MCF 10A (cell line): ENCODE measurements at places on chromosomes 7 and 10.

- no peak for DNase-seq
These were observed 292.9 kb downstream of the PAXIP1 start for GRCh38 chr7:154709840-154710520.

DNA sequence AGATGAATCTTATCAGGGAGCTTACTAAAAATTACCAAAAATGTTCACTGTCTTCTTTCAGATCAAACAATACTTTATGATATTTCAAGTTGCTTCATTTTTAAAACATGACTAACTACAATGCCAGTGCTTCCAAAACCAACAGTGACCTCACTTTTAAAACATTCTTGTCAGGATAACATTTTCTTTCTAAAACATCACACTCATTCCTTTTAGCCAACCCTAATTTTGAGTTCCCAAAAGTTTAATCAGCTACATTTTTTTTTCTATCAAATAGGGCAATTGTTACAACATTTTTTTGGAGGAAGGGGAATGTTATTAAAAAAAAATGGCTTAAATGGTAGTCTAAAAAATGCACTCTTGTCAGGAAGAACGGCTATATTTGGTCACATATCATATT is 37.3 kb downstream of the RTKN2 start:
- peak; percentile 59 for DNase-seq

DNA sequence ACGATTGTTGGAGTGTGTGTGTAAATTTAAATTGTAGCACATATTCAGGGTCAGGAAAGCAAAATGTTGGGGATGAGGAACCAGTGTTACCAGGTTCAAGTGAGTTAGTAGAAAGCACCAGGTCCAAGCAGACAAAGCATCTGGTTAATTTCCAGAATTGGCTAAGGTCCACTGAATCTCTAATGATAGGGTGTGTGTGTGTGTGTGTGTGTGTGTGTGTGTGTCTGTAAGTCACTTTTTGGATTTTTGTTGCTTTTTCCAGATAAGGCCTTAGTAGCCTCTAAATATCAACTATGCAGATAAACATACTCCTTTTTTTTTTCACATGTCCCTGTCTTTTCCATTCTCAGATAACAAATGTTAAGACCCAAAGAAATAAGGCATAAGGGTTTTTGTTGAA is 36.6 kb upstream of the FMC1 start:
- no peak for DNase-seq

DNA sequence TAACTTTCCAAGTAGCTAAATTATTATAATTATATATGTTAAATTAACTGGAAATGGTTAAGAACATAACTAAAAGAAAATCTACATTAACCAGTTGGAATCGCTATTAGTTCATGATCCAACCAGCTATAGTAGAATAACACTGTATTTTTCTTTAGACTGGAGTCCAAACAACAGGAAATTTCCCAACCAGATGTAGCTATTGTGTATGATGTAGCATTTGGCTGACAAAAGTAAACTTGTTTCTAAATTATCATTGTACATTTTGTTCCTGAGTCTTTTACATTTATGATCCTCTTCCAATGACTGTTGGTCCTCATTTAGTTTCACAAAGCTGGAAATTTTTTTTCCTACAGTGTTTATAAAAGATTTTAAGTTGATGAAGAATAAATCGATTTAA is 62.1 kb downstream of the PAPSS2 start:
- DNase-seq, result no peak

- peak; percentile 51 for DNase-seq
These were observed 682 bp upstream of the RGS10 start for GRCh38 chr10:119542988-119543813.

- DNase-seq, result peak; percentile 97
These were observed 465 bp upstream of the TRIM24 start for GRCh38 chr7:138459413-138460175.

GRCh38 chr7:38274927-38275620 is 1.6 kb upstream of the TARP start:
- DNase-seq, result no peak

DNA sequence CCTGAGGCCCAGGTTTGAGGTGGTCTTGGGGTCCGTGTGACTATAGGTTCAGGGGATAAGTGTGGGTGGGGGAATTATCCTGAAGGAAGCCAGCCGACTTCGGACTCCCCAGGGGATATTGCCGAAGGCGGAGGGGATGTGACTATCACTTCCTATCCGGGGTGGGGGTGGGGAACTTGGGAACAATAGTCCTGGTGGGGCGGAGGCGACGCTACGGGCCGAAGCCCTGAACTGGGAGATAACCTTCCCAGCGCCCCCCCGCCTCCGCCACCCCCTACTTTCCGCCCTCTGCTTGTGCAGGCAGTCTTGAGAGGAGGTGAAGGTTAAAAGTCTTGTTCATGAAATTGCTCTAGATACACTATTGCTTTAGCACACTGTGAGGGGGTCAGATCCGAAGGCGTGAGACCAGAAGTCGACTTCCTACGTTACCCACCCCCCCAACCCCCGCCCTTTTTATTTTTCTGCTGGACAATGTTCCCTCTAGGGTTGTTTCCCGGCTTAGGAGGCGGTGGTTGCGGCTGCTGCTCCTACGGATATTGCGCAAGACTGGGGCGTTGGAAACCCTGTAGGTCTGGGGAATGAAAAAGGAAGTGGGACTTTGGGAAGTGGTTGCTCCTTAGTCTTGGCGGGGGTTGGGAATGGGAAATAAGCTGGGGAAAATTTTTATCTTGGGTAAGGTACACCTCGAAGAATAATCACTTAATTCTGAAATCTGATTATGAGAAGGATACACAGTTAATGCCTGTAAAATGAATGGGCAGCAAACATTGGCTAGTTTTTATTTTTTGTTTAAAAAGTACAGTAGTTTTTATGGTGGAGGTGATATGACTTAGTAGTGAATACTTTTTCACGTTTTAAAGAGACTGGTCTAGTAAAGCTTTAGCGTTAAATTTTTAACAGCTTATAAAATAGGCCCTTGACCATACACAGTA is 1.5 kb downstream of the PTPN12 start:
- peak; percentile 98 for DNase-seq

- DNase-seq, result no peak
These were observed 45.6 kb downstream of the LBX1 start for GRCh38 chr10:101183458-101184183.

DNA sequence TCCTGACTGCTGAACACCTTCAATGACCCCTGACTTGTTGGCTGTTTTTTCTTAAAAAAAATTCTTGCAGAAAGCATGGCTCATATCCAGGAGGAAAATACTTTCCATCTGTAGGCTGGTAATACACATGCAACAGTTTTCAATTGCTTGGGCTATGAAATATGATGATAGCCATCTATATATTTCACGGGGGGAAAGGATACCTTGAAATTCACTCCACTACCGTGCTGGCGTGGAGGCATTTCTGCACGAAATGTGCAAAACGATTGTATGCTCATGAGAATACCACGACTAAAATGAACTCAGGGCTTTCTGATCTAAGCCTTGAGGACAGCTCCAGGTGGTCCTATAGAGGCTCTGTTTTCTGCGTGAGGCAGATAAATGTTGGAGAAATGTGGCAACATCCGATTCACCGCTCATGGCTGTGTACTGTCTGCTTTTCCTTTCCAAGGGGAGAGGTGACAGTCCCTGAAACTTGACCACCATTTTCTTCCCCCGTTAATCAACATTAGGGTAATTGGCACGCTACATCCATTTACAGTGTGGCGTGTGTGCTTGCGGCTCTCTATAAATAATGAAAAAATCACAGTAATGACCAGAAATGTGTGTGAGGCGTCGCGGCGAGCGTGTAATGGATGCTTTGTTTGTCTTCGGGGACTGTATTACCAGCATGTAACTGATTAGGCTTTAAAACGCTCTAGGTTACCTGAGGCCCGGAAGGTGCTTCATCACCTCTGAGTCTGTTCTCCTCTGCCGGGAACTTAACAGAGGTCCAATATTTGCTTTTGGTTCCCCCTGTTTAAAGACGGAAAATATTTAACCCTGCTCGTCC is 12.8 kb upstream of the CARD11 start:
- DNase-seq, result no peak
